ENCODE measurements at places on chromosomes 1 and 21.

- DNase-seq, result no peak
Measured at GRCh38 chr21:40386294-40386911, 460.6 kb downstream of the DSCAM start.

- DNase-seq, result no peak
Measured at GRCh38 chr1:93598861-93599439, 82.7 kb downstream of the BCAR3 start.

DNA sequence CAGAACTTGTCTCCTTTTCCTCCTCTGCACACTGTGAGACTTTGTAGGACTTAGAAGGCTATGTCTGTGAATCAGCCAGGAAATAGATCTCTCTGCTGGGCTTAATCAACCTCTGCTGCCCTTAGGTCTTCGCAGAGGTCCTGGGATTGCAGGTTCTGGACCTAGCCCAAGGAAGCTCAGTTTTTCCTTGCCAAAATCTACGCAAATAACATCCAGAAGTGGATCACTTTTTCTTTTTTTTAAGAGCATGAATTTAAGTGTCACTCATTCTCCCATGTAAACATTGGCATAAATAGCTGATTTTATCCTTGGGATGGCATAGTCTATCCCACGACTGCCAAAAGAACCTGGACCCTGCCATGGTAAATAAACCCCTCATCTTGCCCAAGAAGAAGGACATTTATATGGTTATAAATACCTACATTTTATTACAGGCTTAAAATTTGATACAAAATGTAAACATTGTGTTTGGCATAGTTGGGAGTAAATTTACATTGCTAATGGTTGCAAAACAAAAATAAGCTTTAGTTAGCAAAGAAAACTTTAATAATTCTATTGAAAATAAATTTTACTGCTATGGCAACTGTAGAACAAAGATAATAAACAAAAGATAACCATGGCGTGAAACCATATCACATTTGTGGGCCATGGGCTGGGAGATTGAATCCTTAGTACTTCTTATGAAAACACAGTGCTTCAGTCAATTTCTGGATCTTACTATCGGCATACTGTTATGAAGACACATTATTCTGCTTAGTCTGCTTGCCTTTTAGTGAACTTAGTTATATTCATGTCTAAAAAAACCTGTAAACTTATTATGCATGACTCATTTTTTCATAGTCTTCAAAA, 24.5 kb upstream of the DISC1 start:
- DNase-seq, result no peak

GRCh38 chr1:41495210-41495948, 10.9 kb upstream of the EDN2 start:
- DNase-seq, result no peak

DNA sequence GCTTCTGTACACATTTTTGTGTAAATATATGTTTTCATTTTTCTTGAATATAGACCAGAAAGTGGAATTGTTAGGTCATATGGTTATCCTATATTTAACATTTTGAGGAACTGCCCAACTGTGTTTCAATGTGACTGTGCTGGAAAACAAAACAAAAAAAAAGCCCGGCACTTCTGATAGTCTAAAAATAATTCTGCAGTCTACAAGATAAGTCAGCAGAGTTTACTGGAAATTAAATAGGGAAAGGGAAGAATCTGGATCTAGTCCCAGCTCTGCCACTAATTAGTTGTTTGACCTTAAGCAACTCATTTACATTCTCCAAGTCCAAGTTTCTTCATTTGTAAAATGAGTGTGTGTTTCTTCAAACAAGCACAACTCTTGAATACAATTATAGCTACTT, 869.1 kb upstream of the B3GALT2 start:
- no peak for DNase-seq

- no peak for DNase-seq
Measured at GRCh38 chr1:221089803-221090202, 210.6 kb downstream of the HLX start.

GRCh38 chr1:186812570-186812969, 16.2 kb upstream of the PLA2G4A start:
- no peak for DNase-seq

GRCh38 chr1:108034396-108034795, 69.4 kb upstream of the VAV3 start:
- no peak for DNase-seq

DNA sequence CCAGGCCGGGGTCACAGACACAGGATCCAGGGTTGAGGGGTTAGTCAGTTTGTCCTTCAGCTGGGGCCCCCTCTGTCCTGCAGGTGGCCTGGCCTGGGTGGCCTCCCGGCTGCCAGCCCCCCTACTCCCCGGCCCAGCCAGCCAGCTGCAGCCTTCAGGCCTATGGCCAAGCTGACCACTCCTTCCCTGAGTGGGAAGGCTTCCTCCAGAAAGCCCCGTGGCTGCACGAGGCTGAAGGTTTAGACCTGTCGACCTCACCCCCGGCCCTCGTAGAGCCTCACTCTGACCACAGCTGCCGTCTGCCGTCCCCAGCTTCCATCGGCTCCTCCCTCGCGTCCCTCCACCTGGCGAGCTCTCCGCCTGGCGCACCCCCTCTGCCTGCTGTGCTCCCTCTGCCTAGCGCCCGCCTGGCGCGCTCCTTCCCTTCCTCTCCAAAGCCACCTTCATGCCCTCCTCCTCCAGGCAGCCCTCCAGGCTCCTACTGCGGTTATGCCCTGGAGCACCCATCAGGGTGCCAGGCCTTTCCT, 9.6 kb downstream of the TTLL10 start:
- DNase-seq, result no peak

- no peak for DNase-seq
Measured at GRCh38 chr1:246338546-246338945, 168.5 kb downstream of the SMYD3 start.

- no peak for DNase-seq
Measured at GRCh38 chr1:201718346-201719202, 110.4 kb upstream of the IPO9 start.

- no peak for DNase-seq
Measured at GRCh38 chr1:193036337-193037047, 22.7 kb downstream of the UCHL5 start.

- DNase-seq, result no peak
Measured at GRCh38 chr1:111597426-111597825, 22.2 kb upstream of the RAP1A start.

DNA sequence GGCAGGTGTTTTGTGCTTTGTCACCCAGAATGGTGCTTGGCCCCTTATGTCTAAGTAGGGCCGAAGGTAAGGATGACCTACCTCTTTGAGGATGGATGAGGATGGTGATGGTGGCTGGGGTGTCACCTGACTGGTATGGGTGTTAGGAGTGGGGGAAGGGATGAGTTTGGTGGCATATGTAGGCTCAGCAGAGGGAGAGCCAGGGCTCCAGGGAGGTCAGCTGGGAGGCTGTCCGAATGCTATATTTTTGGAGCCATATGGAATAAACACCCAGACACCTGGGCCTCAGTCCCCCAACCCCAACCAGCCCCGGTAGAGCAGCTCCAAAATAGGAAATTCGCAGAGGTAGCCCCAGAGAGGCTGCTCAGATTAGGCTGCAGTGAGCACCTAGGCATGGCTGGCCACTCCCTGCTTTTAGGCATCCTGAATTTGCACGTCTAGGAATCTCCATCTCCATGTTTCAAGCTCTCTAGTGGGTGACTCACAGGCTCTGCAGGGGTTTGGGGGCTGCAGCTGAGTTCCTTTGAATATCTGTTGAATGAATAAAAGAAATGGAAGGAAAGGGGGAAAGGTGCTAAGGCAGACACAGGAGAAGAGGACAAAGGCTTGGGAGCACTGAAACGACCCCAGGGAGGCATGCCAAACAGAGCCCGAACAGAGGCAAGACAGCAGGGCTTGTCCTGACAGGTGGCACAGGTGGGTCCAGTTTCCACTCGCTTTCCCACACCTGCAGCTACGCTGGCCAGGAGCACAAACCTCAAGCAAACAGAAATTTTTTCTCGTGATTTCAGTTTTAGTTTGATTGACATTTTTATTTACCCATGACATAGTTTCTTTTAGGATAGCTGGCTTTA, 135.3 kb upstream of the EDN2 start:
- DNase-seq, result no peak

DNA sequence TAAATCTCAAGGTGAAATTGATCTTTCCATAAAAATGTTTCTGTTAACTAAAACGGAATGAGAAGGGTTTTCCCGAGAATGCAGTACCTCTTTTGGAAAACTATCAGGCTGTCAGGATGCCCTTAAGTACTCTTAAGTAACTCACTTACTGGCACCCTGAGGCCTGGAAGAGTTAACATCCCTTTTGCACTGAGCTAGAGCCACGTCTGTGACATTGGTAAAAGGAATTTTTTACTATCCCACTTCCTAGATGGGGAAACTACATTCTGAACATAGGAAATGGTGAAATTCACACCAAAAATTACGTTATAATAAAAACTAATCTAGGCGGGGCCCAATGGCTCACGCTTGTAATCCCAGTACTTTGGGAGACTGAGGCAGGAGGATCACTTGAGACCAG, 39.7 kb upstream of the MAP10 start:
- no peak for DNase-seq

GRCh38 chr21:18477043-18477442, 73.5 kb upstream of the TMPRSS15 start:
- no peak for DNase-seq

GRCh38 chr21:27406300-27407009, 439.6 kb upstream of the ADAMTS5 start:
- DNase-seq, result no peak

DNA sequence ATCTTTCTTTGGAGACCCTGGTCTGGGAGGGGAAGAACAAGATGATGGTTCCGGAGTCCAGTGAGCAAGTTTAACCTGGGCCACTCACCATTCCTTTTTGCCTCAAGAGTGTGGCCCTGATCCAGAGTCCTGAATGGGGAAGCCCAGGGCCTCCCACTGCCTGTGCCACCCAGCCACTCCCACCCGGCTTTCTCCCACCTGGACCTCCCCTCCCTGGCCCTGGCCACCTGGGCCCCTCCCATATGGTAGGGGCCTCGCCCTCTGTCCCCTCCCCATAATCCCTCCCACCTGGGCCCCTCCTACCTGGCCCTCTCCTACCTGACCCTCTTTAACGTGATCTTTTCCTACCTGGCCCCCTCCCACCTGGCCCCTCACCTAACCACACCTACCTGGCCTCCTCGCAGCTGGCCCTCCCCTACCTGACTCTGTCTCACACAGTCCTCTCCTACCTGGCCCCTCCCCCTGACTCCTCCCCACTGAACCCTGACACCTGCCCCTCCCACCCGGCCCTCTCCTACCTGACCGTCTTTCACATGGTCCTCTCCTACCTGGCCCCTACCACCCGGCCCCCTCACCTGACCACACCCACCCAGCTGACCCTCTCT, 220.7 kb upstream of the VAMP3 start:
- no peak for DNase-seq

GRCh38 chr1:201766131-201766866, 62.7 kb upstream of the IPO9 start:
- DNase-seq, result no peak

- peak; percentile 59 for DNase-seq
Measured at GRCh38 chr1:3618881-3619671, 5.7 kb upstream of the TPRG1L start.

DNA sequence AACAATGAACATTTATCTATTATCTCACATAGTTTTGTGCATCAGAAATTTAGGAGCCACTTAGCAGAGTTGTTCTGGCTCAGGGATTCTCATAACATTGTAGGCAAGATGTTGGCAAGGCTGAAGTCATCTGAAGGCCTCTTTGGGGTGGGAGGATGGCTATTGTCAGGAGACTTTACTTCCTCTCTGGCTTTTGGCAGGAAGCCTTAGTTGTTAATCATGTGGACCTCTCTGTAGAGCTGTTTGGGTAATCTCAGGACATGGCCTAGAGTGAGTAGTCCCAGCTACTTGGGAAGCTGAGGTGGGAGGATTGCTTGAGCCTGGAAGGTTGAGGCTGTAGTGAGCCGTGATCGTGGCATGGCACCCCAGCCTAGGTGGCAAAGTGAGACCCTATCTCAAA, 40.2 kb downstream of the RASAL2 start:
- DNase-seq, result no peak

DNA sequence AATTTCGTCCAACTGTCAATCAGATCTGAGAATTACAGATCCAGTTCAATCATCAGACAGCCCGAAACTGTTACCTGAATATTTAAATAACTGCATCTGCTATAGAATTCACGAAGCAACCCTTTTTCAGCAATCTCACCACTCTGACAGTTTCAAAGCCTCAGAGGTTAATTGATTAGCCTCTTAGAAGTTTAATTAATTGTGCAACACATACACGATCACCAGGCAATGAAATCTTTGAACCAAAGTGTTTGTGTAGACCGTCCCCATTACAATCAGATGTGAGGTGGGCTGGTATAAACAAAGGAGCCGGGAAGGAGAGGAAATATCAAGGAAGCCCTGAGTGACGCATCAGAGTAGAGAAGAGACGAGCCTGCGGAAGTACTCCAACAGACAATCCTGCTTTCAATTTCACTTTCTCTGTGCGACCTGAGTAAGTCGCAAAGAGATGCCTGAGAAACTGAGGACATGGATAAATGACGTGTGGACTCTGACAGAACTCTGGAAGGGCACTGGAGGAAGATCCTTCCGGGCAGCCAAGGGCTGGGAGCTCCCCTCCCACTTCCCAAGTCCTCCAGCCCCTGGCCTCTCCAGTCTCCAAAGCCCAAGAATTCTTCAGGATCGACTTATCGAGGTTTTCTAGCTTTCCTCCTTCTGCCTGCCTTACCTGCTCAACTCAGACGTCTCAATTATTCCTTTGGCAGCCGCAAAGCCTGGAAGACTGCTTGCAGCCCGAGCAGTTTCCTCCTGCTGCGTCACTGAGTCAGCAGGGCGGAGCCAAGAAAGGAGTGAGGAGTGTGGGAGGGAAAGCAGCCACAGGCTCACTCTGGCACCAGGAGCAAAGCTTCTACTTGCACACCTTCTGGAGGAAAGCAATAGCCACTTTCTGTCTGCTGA, at the start of gene RNASEL:
Gene RNASEL, minus strand, starts transcription at position 757 of the 897 bp plus-strand sequence. CDS start 2,450 bp downstream, outside the sequence.
- peak; percentile 18 for DNase-seq

DNA sequence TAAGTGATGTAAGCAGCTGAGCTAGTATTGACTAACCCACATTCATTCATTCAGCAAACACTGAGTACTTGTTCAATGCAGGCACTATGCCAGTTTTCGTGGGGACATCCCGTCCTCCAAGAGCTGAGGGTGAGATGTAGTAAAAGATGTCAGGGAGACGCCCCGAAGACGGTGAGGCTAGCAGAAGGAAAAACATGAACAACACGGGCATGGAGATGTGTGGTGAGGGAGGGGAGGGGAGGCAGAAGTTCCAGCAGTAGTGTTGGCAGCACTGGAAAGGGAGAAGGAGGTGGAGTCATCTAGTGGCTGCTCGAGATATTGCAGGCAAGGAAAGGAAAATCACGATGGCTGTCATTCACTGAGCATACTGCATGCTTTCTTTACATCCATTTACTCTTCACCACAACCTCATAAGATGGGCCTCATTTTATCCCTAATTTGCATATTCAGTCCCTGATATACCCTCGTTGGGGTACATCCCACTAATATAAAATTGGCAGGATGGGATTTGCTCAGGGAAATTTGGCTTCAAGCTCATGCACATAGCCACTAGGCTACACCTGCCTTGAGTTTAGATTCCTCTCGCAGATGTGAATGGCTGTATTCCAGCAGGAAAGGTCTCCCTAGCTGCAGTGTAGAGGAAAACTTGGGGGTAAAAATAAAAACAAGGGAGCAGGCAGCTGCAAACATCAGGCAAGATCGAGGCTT, 14.5 kb downstream of the PDZK1IP1 start:
- DNase-seq, result no peak

GRCh38 chr1:68074472-68074871, 24.0 kb upstream of the DIRAS3 start:
- no peak for DNase-seq

GRCh38 chr1:63718541-63718970, 55.3 kb upstream of the ROR1 start:
- DNase-seq, result no peak

- no peak for DNase-seq
Measured at GRCh38 chr1:223792046-223792445, 53.7 kb downstream of the TP53BP2 start.

All from activated naive CD4-positive, alpha-beta T cell (primary cell).